AG20443 (cell line): ENCODE measurements at places on chromosomes 4 and X.

DNA sequence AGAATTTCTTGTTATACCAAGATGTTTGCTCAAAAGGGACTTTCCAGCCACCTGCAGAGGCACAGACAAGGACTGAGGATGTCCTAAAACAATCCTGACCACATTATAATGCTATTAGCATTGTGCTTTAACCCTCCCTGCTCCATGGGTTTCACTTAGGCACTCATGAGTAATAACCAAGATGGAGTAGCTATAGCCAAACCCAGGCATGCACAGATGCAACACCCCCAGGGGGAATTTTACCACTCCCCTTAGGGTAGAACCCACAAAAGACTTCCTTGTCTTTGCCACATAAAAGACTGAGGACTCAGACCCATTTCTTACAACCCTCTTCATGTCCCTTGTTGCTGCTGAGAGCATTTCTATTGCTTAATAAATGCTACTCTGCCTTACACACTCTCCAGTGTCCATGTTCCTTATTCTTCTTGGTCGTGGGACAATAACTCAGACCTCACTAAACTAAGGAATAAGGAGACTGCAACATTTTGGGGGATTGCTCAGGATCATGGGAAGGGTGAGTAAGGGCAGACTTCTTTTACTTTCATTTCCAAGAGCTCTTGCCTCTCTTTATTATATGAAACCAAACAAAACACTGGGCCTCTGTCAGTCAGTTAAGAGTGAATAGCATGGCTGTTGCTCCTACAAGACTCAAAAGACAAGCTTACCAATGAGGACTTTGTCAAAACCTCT, 103.5 kb downstream of the TECRL start:
- no peak for DNase-seq

GRCh38 chr4:17273047-17273446, 238.8 kb downstream of the QDPR start:
- no peak for DNase-seq

- DNase-seq: peak; percentile 86
Observed at GRCh38 chr4:140238351-140239056, 84.5 kb upstream of the MAML3 start.

DNA sequence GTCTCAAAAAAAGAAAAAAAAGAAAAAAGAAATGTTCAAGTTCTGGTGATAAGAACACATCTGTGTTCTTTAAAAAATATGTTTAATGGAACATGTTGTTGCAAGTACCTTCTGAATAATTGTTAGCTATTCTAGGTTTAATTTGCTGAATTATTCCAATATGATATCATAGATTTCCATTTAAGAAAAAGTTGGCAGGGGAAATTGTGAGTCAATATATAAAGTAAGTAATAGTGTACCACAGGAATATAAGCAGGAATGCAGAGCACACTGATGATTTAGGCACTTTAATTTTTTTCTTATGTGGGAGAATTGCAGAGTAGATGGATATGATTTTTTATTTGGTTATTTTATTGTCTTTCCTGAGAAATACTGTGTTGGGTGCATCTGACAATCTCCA, 190.7 kb downstream of the RPA4 start:
- DNase-seq: peak; percentile 5

GRCh38 chr4:129043523-129043922, 49.8 kb downstream of the SCLT1 start:
- DNase-seq: peak; percentile 33
